Large intestine (tissue), 12 donors: ENCODE measurements at places on chromosomes 3 and 15. TPM values are rescaled to one million over a fixed set of nuclear protein-coding genes. Genes with fewer than 3 reads are reported as not detected.

DNA sequence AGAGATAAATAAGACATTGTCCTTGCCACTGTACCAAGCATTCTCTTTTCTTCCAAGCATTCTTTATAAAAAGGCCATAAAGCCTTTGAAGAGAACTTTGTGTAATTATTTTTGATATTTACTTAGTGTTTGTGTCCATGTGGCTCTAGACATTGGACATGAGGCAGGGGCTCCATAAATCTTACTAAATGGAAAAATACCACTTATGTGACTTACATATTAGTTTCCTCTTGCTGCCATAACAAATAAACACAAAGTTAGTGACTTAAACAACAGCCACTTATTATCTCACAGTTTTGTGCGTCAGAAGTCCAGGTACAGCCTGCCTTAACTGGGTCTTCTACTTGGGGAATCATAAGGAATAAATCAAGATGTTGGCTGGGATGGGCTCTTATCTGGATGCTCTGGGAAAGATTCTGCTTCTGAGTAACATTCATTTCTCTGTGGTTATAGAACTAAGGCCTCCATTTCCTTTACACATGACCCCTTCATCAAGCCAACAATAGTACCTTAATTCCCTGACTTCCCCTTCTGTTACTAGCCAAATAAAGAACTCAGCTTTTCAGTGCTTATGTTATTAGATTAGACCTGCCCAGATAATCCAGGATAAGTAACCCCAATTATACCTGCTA lies 59.9 kb upstream of the COL8A1 start:
- no peak for DNase-seq

GRCh38 chr15:60580073-60580472 lies 101.1 kb upstream of the ICE2 start:
- no peak for DNase-seq

DNA sequence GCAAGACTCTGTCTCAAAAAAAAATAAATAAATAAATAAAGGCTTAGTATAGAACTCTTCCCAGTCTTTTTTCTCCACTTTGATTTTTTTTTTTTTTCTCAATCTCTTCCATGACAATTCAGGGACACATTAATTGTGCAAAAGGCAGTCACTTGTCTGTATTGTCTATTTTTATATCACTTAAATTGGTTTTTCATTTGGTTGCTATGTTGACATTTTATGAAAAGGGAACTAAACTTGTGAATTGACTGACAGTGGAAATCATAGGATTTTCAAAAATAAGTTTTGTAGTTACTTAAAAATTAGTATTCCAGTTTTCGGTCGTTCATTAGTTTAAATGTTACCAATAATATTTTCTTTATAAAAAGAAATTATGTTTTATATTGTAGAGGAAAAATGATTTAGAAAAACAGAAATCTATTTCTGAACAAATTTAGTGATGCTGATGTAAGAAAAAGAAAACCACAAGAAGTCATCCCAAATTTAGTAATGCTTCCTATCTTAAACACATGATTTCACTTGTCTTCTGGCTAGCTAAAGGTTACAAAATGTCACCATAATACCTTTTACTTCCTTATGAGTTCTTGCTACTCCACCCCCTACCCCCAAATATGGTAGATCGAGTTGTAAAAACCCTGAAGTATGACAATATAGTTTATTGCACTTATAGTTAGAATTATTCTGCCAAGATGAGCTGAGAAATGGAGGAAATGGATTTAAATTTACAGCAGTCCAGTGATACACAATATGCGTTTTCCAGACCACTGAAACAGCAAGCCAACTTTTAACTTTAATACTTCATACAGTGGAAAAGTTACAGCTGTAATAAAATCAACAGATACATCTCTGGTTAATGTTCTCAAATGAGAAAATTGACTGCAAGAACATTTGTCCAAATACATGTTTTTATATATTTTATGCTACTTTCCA lies 37.0 kb downstream of the PPARG start:
- DNase-seq: no peak

DNA sequence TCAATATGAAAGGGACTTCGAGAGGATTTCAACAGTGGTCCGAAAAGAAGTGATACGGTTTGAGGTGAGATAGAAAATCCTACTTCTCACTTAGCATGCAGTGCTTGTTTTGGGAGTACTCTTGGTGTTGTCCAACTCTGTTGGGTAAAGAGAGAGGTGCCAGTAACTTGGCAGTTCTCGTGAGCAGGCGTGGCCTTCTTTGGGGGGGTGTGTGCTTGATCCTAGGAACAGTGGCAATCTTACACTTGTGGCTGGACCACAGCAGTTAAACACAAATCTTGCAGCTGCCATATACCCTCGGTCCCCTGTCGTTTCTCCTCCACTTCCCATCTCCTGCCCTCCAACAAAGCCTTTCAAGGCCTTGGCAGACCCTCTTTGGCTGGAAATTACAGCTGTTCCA lies 15.2 kb upstream of the SNX22 start:
- DNase-seq: no peak

Gene PLA2G4D
- polyA plus RNA-seq: 0.06 TPM

Gene SCG5
- 22.2 TPM for polyA plus RNA-seq

Gene ALG3
- 74.6 TPM for polyA plus RNA-seq

Gene ARL14
- 5.9 TPM for polyA plus RNA-seq

Gene NECTIN3
- 35.0 TPM for polyA plus RNA-seq
